ENCODE measurements at places on chromosomes 7 and 10.
A peak's percentile ranks its signal among the peaks of the same experiment; 100 is the strongest.

- no peak for DNase-seq
Observed at GRCh38 chr7:36312064-36312914, 77.4 kb upstream of the ANLN start.

DNA sequence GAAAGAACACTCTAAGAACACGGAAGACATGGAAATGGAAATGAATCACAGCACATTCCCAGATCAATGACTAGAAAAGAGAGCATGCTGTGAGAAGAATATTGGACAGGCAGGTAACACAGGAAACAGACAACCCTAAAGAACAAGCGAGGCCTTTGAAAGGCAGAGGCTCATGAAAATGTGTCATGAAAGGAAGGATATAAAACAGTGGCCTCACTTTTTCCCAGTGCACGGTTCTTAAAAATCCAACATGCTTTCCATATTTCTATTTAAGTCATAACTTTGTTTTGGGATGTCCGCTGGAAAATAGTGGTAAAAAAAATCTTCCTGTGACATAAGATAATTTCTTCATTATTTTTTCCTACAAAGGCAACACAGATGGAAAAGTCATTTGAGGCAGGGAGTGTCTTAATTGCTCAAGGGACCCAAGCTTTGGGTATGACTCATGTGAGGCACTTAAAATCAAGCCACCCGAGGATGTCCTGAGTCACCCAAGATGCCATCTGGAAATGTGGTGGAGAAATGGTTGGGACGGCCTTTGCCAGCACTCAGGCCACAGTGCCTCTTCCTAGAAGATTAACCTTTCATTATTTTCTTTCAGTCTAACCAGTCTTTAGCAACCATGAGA is 17.0 kb downstream of the ITIH5 start:
- DNase-seq, result no peak

DNA sequence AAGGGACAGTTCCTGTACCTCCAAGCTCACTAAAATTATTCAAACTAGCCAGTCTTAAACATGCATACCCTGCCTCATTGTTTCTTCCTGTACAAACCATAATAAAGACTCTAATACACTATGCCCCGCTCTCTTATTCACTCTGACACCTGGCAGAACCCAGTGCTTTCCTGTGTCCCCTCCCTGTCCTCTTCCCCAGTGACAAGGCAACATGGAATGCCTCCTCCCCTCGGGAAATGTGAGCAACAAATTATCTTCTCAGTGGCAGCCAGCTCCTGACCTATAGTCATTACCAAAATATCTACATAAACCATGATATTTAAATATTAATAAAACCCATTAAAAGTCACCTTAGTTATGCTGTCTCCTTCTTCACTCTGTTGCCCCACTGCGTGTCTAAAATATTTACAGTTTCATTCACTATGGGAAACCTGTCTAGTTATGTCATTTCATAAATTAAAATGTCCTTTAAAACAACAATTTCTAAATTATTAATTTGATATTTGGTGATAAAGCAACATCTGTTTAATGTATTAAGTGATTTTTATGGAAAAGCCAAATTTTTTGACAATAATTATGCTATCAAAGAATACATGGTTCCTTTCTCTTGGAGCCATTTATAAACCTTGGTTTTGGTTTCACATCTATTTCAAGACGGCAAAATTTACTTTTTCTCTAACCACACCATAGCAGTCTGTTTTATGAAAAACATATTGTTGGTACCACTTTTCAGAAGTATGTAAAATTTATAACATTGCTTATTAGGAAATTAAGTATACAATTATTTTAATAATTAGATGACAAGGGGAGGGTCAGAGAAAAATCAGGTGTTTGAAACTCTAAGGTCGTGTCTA is 1355.2 kb downstream of the XPNPEP1 start:
- no peak for DNase-seq

DNA sequence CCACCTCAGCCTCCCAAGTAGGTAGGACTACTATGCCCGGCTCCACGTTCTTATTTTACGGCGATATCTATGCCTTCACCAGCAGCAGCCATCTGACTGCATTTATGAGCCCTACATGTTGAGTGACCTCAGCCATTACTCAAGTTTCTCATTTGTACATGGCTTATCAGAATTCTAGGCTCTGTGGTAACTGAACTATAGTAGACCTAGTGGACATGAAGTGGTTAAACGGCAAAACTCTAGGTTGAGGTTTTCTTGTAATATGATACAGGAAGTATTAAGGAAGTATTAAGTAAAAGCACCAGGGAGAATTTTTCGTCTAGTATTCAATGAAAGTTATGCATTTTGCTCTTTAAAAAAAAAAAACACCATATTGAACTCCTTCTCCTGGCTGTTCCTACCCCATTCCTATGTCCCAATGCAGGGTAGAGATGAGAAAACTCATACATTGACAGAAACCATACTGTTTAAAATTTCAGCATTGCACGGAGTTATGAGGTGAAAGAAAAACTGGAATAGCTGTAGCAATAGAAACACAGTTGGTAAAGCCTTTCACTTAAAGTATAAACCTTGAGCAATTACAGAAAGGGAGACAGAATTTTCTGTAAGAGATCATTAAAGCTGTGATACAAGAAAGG is 39.8 kb upstream of the EPC1 start:
- no peak for DNase-seq

DNA sequence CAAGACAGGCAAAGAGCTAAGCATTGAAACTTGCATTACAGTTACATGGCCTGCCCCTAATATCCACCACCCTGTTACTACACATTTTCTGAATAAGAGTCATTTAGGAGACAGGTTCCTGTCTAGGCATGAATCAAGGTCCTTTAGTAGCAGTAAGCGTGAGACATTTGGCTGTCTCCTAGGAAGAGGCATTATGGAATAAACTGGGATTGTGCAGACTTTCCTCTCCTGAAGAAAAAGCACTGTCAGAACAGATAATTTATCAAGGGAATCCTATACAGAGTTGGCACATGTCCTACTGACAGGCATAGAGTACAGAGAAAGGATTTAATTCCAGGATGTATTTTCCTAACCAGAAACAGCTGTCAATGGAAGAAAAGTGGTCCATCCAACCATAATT is 111.9 kb downstream of the INHBA start:
- no peak for DNase-seq

DNA sequence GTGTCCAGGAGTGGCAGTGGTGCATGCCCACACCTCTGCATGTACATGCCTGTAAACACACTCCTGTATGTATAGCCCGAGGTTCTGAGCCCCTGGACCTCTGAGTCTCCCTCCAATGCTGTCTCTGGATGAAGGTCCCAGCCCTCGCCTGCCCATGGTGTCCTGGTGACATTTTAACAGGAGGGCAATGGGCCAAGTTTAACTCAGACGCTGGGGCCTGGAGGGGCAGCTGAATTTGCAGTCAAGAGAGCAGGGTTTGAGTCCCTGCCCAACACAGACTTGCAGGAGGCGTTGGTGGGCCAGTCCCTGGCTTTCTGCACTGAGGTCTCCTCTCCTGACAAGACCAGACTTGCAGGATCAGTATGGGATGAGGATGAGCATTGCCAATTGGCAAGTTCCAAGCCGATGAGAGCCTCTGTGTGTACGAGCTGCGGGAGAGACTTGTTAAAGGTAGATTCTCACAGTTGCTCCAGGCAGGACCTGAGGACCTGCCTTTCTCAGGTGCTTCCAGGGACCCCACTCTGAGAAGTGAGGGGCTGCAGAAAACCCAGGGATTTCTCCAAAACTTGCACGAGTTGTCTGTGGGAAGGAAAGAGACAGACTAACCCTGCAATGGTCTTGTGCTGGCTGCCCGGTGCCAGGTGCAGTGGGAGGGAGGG is 141.9 kb downstream of the ELFN1 start:
- DNase-seq, result no peak

DNA sequence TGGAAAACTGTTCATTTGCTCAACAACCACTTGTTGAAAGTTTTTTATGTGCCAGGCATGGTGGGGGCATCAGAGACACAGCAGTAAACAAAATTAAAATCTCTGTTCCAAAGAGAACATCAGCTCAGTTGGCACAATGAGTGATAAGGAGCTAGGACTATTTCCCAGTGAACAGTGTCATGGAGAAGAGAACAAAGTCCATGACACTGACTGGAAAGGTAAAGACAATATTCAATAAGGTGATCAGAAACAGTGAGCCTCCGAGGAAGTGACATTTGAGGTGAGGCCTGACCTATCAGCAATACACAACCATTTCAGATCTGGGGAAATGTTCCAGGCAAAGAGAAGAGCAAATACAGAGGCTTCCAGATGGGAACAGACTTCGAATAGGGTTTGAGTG is 14.6 kb downstream of the ACSL5 start:
- no peak for DNase-seq

DNA sequence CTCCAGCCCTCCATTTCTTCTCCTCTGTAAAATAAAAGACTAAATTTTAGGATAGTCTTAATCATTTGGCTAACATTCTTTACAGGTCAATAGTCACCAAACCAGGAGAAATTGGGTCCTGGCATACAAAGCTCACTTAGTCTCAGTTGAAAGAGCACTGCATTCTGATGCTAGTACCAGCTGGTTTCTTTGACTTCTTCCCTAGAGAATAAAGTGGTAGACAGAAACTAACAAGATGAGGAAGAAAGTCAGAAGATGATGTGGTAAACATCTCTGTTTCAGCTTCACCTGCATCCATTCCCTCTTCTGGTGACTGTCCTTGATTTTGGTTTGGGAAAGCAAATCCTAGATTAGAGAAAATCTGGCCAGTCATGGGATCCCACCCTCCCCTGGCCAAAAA is 37.2 kb downstream of the NKX2-3 start:
- DNase-seq, result no peak

GRCh38 chr10:6279540-6280267 is 77.0 kb downstream of the PFKFB3 start:
- no peak for DNase-seq

GRCh38 chr10:72490951-72491350 is 134.9 kb downstream of the MICU1 start:
- DNase-seq, result no peak

DNA sequence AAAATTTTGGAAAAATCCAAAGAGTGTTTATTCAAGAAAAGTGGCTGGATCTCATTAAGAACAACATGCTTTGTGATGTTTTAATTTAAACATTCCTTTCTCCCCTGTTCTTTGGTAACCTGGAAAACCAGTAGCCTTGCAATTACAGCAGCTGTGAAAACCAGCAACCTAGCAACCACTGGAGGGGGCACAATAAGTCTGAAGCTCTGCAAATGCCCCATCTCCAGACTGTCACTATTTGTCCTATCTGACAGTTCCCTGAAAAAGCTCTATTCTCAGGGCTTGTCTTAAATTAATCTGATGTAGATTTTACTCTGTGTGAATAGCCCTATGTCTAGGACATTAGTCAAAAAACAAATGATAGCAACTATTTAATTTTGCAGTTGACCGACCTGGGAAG is 137.6 kb upstream of the THSD7A start:
- no peak for DNase-seq

DNA sequence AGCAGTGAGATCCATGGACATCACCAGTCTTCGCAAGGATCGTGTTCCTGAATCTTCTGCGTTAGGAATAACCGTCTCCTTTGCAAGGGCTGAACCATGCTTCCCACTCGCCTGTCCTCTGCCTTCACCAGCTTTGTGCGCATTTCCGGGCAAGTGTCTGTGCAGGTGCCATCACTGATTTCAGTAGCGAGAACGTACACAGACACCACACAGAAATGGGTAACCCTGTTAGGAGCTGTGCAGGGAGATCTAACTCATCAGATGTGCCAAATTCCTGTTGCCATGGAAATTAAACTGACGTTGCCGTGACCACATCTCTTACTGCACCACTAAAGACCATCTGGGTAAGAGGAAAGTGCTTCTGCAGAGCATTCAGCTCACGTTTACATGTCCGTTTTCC is 146.3 kb downstream of the DIP2C start:
- no peak for DNase-seq

DNA sequence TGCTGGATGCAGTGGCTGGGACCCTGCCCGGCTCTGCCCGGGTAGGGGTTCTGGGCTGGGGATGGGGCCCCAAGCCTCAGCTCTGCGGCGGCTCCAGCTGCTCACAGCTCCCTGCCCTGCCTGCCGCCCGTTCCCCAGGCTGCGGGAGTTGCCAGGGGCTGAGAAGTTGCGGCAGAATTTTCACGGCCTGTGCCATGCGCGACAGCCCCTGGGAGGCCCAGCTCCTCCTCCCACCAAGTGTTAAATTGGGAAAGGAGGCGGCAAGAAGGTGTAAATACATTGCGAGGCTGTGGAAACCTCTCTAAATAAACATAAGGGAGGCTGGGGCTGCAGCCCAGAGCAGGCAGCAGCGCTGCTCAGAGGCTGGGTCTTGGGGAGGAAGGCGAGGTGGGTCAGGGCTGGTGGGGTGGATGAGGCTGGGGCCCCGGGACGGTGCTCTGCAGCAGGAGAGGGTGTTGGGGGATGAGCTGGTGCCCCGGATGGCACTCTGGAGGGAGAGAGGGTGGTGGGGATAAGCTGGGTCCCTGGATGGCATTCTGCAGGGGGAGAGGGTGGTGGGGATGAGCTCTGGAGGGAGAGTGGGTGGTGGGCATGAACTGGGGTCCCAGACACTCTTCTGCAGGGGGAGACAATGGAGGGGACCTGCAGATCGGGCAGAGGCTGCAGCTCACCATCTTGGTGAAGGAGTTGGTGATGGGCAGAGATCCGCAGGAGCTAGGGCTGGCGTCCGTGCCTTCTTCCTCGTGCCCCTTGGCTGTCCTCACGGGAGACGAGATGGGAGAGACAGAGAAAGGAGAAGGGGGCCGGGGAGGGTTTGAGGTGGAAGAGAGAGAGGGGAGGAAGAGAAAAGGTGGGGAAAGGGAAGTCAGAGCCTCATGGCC is 85.5 kb upstream of the GNA12 start:
- peak; percentile 7 for DNase-seq

DNA sequence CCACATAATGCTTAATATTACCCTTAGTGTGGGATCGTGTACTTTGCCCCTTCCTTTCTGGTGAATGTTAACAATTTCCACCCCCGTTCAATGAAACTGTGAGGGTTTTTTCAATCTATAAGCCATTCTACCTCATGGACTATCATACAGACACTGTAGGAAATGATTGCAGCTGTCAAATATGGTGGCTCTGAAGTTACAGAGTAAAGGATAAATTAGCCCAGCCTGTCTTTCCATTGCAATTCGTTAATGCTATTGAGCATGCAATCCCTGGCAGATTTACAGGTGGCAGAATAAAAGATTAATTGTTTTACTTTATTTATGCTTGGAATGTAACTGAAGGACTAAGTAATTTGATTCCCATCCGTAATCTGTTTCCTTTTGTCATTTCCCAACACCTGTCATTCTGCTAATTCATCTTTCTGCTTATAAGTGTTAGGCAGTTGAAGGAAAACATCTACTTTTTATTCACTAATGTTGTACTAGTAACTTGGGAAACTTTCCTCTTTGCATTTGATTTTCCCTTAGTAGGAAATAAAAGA is 1211.6 kb upstream of the LRRN3 start:
- DNase-seq, result no peak

- no peak for DNase-seq
Observed at GRCh38 chr7:156178214-156178613, 366.0 kb upstream of the SHH start.

DNA sequence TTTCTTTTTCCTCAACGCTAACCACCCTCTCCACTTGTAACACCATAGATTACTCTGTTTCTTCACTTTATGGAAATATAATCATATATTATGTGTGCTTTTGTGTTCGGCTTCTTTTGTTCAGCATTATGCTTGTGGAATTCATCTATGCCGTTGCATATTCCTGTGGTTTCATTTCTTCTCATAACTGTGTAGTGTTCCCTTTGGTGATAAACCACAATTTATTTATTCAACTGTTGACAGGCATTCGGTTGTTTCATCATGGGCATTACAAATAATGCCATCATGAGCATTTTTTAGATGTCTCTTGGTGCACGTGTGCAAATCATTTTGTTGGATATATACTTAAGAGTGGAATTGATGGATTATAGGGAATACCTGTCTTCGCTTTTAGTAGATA is 12.1 kb downstream of the AVL9 start:
- no peak for DNase-seq

GRCh38 chr7:88312061-88312663 is 5.5 kb upstream of the STEAP4 start:
- peak; percentile 84 for DNase-seq

Measured in left ventricle myocardium inferior (tissue), 1 donor.